ENCODE measurements at places on chromosomes 12 and 14.

- no peak for DNase-seq
Observed at GRCh38 chr12:6120796-6121473, 3.5 kb downstream of the VWF start.

DNA sequence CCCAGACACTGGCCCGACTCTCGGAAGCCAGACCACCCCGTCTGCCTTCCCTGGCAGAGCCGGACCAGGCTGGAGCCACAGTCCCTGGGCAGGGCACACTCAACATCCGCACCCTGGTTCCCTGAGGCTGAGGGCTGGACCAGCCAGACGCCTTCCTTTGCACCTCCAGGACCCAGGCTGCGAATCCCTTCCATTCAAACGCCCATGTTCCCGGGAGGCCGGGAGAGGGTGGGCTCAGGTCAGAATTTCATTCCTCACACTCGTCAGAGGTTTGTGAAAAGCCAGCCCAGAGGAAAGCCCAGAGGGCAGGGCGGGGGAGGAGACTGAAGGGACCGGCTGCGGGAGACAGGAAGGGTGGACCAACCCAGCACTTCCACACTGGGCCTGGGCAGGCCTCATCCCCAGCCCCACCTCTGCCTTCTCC, 58.7 kb downstream of the LRRC74A start:
- DNase-seq = no peak

GRCh38 chr12:89516633-89517032, 8.0 kb downstream of the GALNT4 start:
- DNase-seq = no peak

- no peak for DNase-seq
Observed at GRCh38 chr14:68741839-68742470, 50.9 kb downstream of the ZFP36L1 start.

DNA sequence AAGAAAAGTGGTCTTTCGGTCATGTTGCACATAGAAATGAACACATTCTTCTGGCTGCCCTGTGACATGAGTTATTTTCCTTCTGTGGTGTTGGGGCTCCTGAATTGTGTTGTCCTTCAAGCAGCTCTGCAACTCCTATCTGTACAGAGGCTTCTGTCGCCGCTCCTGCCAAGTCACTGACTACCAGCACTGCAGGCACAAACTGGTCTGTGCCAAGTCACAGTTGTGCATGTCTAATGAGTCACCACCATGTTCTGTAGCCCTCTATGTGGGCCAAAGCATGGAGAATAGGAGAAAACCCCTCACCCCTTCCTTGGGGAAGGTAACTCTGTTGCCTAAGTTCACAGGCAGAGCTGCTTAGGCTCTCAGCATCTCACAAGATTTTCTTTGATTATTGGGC, 283.3 kb downstream of the RPL10L start:
- peak; percentile 72 for DNase-seq

GRCh38 chr14:75533791-75534555, 11.7 kb downstream of the BATF start:
- DNase-seq = no peak

GRCh38 chr14:48853159-48853558, 733.0 kb downstream of the RPS29 start:
- no peak for DNase-seq

- DNase-seq = no peak
Observed at GRCh38 chr14:93528884-93529558, 98.3 kb downstream of the UNC79 start.

DNA sequence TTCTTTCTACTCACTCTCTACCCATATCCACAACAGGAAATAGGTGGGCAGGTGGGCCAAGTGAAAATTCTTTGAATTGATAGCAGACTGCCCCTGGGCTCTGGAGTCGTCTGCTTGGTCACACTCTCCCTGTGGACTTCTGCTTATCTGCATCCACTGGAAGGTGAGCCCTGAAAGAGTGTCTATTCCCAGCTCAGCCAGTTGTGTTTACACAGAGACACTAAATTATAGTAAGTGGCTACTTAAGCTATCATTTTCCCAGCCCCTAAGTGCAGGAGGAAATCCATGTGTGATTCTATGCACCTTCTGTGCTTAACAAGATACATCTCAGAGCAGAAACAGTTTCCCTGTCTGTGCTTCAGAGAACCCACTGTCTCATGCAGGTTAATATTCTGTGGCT, 338.4 kb downstream of the FUT8 start:
- no peak for DNase-seq

DNA sequence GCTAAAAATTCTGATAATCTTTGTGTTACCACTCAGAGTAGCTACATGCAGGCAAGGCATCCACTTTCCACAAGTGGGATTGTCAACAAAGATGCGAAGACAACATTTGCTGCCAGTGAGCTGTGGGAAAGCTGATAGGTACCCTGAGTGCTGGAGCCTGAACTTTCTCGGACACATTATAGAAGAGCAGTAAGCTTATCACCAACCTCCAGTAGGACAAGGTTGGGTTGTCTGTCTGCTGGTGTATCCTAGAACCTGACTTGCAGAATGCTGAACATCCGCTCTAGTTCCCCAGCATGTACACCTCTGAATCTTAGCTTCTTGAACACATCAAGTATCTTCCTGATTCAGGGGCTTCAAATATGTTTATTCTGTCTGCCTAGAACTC, 103.8 kb upstream of the PPM1H start:
- no peak for DNase-seq

DNA sequence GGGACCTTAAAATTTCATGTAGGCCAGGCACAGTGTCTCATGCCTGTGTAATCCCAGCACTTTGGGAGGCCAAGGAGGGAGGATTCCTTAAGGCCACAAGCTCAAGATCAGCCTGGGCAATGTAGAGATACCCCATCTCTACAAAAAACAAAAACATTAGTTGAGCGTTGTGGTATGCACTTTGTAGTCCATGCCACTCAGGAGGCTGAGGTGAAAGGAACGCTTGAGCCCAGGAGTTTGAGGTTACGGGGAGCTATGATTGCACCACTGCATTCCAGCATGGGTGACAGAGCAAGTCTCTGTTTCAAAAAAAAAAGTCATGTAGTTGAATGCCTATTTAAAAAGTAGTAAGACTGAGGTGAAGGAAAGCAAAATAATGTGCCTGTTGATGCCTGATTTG, 83.5 kb downstream of the TTC6 start:
- no peak for DNase-seq

GRCh38 chr14:103641161-103641560, 12.2 kb downstream of the KLC1 start:
- no peak for DNase-seq

DNA sequence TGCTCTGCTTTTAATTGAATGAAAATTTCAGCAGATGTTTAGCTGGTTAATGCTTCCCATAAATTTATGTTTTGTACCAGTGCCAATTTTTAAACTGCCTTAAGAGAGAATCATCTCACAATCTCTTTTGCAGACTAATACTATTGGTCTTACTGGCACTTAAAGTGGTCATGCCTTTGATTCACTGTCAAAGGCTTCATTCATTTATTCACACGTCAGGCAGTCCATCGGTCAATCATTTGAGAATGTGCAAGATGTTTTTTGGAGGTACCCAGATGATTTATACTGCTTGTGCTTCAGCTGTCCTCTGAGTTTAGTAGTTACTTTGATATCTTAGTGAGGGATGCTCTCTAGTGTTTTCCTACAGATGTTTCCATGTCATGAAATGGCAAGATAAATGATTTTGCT, 83.4 kb downstream of the NAV3 start:
- no peak for DNase-seq

- no peak for DNase-seq
Observed at GRCh38 chr14:99598774-99599173, 5.2 kb downstream of the CCDC85C start.

- no peak for DNase-seq
Observed at GRCh38 chr14:99252940-99253868, 18.8 kb downstream of the BCL11B start.

DNA sequence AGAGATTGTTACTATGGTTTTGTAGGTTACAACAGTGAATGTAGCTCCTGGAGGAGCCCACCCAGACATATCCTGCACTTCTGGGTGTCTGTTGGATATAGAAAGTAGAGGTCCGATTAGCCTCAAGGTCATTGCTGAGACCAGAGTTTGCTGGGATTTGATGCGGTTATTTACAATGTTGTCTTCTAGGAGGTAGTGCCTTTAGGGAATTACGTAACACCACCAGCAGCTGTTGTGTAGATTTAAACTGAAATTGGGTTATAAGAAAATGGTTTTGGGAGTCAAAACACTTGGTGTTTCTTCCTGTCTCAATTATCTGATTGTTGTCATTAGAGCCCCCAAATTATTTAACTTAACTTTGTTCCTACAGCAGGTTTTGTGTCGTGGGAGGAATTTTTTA, 225.3 kb upstream of the PELI2 start:
- DNase-seq = no peak

Measured in BE2C (cell line).